Activated T-helper 1 cell treated with anti-CD3 and anti-CD28 coated beads, Interleukin-2, amount 50 U/mL, for 16 hours (primary cell): ENCODE measurements at places on chromosomes 1 and 21.

DNA sequence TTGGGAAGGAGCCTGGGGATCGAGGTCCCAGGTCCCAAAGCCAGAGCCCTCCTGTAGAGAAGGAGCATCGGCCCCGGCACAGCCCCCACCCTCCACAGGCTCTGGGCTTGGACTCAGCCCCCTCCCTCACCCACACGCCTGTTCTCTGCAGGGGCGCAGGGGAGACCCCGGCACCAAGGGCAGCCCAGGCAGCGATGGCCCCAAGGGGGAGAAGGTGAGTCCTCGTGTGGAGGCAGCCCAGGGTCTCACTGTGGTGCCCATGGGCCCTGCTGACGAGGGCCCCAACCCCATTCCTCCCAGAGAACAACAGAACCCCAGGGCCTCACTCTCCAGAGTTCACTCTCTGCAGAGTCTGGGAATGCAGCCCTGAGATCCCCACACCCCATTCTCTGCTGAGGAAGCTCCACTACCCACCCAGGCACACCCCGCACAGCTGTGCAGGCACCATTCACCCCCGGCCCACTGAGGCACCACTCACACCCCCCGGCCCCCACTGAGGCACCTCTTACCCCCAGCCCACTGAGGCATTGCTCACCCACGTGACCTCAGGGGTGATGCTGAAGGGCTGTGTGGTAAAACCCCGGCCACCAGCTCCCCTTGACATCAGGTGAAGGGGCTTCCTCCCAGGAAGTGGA is 21.8 kb downstream of the COL6A2 start:
- peak; percentile 2 for DNase-seq

GRCh38 chr1:201715801-201716741 is 112.9 kb upstream of the IPO9 start:
- DNase-seq, result no peak

- DNase-seq, result no peak
Observed at GRCh38 chr21:35674091-35674671, 386.1 kb downstream of the SETD4 start.

- DNase-seq, result no peak
Observed at GRCh38 chr1:50415235-50416149, 7.8 kb downstream of the DMRTA2 start.

DNA sequence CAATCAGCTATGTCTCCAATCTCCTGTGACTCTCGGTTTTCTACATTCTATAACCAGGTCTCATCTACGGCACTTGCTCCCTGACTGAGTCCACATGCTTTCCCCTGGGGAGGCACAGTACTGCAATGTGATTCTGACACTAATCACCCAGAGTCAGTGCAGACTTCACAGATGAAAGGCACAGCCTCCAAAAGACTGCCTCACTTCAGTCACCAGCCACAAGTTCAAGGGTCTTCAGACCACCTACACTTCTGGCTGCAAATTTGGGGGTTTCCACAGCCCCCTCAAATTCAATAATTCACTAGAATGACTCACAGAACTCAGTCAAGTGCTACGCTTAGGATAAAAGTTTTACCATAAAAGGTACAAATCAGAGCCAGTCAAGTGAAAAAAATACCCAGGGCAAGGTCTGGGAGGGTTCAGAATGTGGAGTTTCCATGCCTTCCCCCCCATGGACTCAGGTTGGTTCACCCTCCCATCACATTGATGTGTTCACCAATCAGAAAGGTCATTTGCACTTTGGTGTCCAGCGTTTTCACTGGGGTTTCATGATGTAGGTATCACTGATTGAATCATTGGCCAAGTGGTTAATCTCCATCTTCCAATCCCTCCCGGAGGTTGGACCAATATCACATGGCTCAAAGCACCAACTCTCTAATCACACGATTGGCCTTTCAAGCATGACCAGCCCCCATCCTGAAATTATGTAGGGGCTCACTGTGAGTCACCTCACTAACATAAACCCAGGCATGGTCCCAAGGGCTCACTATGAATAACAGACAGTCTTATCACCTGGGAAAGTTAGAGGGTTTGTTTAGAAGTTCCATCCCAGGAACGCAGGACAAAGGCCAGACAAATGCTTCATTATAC is 182.9 kb upstream of the CAMK1G start:
- no peak for DNase-seq

- DNase-seq, result no peak
Observed at GRCh38 chr1:180494370-180494769, 8.0 kb downstream of the ACBD6 start.

DNA sequence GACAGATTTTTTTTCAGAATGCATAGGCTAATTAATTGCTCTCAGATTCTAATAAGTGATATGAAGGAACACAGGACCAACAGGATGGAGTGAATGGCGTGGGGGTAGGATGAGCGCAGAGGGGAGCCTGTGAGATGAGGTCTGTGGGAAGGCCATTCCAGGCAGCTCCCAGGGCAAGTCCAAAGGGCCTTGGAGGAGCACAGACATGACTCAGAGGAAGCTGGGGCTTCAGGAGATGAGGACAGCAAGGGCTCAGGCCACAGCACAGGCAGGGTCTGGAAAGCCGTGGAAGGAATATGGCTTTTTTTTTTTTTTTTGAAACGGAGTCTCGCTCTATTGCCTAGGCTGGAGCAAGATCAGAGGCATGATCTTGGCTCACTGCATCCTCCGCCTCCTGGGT is 35.1 kb downstream of the FMN2 start:
- DNase-seq, result no peak

DNA sequence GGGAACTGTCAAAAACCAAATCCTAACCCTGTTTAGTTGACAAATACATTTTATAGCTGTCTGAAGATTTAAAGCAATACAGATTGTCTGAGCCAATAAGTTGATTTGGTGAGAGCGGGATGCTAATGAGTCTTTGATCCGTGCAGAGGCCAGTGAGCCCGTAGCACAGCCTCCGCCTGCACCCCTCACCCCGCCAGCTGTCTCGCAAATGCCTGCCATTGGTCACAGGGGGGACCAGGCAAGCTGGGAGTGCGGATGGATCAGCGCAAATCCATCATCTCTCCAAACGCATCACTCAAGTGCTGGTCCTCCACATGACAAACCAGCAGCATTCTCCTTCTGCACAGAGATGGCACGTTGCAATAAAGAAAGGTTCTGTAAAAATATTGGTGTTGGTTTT is 51.0 kb downstream of the ZBTB18 start:
- no peak for DNase-seq

DNA sequence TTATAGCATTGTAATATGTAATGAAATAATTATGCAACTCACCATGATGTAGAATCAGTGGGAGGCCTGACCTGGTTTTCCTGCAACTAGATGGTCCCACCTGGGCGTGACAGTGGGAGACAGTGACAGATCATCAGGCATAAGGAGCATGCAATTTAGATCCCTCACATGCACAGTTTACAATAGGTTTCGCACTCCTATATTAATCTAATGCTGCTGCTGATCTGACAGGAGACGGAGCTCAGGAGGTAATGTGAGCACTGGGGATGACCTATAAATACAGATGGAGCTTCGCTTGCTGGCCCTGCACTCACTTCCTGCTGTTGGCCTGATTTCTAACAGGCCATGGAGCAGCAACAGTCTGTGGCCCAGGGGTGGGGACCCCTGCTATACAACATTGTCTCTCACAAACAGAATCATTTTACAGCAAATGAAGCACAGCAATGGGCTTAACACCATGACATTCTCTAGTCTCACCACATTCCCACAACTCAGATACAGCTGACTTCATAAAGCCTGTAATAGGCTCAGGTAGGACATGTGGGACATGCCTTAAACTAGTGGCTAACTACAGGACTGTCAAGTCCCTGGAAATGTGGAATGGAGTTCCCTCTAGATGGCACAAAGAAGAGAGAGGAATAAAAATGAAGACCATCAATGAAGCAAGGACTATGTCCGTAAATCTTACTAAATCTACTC is 40.7 kb upstream of the SLC5A9 start:
- no peak for DNase-seq

GRCh38 chr21:27425574-27425973 is 458.7 kb upstream of the ADAMTS5 start:
- no peak for DNase-seq

DNA sequence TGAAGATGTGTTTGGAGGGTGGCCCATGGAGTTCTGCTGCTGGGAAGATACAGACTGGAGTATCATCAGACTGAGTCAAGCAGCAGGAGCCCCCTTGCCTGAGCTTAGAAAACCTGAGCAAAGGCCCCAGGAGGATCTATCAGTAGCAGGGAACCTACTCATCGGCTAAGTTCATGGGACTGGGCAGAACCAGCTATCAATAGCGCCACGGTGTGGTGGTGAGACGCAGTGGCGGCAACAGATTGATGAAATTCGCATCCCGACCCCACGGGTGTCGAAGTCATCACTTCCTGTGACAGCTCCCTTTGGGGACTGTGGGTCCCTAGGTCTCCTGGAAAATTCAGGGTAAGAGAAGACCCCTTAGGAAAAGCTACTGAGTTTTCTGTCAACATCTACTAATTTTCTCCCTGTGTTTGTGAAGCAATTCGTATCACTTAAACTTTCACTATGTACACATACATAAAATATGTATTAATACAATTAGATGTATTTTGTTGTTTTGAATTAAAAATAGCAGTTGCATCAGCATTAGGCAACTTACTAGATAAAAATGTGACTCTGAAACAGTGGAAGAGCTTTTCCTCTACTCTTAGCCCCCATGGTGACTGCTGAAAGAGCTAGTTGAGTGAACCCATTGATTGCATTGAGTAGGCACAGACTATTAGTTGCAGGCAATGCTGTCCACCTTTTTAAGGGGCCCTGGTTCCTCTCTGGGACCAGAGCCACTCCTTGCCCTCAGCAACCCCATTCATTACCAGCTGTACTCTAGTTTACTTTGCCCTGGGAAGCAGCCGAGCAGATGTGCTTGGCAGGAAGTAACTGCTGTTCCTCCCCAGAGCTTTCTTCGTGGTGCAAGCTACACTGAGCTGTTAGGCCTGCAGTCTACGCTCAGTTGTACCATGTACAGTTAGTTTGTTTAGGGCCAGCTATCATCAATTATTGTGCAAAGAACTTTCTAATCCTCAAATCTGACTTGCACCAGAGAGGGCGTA is 7.3 kb upstream of the CACNA1S start:
- DNase-seq, result no peak

DNA sequence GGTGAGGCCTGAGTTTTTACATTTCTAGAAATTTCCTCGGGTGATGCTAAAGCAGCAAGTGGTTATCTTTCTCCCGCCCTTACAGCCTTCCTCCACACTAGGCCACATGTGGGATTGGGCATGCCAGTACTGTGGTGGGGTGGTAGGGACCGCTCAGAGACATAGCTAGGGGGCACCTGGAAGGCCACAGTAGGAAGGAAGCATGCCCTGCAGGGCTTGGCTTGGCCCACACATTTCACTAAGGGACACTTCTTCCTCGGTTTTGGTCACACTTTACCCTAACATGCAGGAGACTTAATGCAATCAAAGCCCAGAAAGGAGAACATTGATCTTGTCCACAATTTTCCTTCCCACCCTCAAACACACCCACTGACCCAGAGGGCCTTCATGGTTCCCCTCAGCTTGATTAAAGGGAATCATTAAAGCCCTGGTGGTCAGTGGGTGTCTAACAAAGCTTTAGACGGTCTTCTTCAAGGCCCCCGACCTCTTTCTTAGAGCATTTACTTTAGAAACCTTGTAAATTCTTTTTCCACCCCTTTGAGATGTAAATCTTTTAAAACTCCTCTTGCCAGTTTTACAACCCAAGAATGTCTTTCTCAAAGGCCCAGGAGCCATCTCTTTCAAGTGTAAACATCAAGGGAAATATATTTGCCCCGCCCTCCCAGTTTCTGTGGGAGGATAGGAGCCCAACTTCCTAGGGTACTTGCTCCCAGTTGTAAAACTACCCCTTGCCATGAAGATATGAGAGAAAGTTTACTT is 246.4 kb upstream of the PTBP2 start:
- no peak for DNase-seq

DNA sequence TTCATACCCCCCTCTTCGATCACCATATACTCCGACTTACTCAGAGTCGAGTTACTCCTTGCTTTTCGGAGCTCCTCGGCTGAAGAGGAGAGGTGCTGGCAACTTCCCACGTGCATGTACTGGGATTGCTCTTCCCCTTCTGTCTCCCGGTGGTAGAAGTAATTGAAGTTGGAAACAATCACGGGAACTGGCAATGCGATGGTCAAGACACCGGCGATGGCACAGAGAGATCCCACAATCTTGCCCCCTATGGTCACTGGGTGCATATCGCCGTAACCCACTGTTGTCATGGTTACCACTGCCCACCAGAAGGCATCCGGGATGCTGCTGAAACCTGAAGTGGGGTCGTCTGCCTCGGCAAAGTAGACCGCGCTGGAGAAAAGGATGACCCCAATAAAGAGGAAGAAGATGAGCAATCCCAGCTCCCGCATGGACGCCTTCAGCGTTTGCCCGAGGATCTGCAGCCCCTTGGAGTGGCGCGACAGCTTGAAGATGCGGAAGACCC is 1.5 kb downstream of the KCNA3 start:
- no peak for DNase-seq

- no peak for DNase-seq
Observed at GRCh38 chr1:83725735-83726360, 273.1 kb downstream of the TTLL7 start.

GRCh38 chr1:207423560-207424292 is 30.4 kb upstream of the CR2 start:
- DNase-seq, result no peak

DNA sequence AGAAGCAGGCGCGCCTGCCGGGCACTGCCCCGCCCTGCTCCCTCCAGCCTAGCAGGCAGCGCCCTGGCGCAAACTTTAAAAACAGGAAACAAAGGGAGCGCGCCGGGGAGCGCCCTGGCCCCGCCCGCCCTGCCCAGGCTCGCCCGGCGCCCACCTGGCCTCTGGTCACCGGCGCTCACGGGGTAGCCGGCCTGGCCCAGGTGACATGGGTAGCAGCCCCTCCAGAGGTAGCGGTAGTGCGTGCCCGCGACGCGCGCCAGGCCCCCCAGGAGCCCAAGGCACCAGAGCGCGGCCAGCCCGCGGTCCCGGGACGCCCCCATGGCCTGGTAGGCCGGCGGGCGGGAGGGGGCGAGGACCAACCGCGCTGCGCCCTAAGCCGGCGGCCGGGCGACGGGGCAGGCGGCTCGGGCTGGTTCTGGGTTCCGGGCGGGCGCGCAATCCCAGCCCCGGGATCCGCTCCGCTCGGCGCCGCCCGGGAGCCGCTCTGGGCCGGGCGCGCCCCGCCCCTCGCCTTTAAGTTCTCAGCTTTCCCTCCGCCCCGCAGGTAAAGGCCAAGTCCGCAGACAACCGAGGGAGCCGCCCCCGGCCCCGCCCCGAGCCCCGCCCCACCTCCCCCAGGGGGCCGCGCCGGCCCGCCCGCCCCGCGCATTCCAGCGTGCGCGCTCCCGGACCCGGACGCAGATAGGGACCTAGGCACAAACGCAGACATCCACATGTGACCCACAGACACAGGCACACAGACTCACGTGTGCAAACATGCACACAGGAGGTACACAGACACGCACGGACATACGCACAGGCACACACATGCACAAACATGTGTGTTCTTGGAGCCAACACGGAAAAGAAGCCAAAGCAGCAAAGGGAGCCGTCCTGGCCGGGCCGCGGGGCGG is 76.7 kb downstream of the ARHGEF16 start:
- peak; percentile 74 for DNase-seq

GRCh38 chr1:230237009-230237370 is 170.0 kb downstream of the GALNT2 start:
- DNase-seq, result no peak
